ENCODE measurements at places on chromosomes 2 and 18.

DNA sequence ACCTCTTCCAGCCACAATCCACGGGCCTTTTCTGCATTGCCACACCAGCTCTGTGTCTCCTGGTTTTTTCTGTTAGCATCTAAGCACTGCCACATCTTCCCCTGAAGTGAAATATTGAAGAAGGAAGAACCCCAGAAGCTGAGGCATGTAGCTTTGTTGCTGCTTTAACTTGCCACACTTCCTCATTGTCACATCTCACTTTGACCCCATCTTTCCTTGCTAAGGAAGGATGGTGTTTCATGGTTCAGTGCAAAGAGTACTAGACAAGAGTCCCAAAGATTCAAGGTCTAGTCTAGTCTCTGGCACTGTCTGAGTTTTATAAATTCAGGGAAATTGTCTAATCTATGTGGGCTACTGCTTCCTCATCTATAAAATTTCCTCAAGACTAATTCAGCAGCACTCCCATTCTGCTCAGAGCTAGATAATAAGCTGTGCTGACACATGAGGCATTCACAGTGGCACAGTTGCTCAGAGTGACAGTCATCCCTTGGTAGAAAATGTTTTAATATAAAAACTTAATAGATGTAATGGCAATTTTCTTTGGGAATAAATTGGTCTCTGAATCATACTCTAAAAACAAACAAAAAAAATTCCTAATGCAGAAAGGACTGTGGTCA lies 483.0 kb upstream of the ID2 start:
- no peak for DNase-seq

GRCh38 chr2:50773211-50773932 lies 258.6 kb downstream of the NRXN1 start:
- no peak for DNase-seq

GRCh38 chr2:64212346-64212745 lies 68.1 kb upstream of the PELI1 start:
- DNase-seq: no peak

DNA sequence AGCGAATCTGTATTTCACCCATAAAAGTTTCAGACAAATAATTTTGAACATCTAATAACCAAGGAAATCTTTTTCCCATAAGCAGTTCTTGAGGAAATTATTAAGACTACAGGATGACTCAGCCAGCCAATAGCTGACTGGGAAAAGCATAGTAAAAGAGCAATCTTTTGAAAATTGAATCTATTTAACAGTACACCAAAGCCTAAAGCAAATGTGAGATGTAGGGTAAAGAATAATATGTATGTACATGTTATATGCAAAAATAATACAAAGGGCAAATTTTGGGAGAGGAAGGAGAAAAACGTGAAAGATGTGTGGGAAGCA lies 12.6 kb upstream of the KDSR start:
- no peak for DNase-seq

Measured in NCI-H1694 (cell line).